ENCODE measurements at places on chromosomes 2 and 18. TPM values are rescaled to one million over a fixed set of nuclear protein-coding genes. Genes with fewer than 3 reads are reported as not detected.

Gene RPRM
- 0.42 TPM for polyA plus RNA-seq

Gene SLC11A1
- polyA plus RNA-seq = 3.9 TPM

Gene ZNF516
- polyA plus RNA-seq = 5.4 TPM

Gene LRP2
- not detected for polyA plus RNA-seq

Gene CHRNG
- polyA plus RNA-seq = not detected

Gene PDE6D
- 8.9 TPM for polyA plus RNA-seq

Gene CCDC88A
- 10.2 TPM for polyA plus RNA-seq

Gene ANKRD62
- 1.6 TPM for polyA plus RNA-seq

Gene ABCG5
- polyA plus RNA-seq = not detected

Gene LRRTM1
- polyA plus RNA-seq = 0.63 TPM
